ENCODE measurements at places on chromosomes 5 and 9.

DNA sequence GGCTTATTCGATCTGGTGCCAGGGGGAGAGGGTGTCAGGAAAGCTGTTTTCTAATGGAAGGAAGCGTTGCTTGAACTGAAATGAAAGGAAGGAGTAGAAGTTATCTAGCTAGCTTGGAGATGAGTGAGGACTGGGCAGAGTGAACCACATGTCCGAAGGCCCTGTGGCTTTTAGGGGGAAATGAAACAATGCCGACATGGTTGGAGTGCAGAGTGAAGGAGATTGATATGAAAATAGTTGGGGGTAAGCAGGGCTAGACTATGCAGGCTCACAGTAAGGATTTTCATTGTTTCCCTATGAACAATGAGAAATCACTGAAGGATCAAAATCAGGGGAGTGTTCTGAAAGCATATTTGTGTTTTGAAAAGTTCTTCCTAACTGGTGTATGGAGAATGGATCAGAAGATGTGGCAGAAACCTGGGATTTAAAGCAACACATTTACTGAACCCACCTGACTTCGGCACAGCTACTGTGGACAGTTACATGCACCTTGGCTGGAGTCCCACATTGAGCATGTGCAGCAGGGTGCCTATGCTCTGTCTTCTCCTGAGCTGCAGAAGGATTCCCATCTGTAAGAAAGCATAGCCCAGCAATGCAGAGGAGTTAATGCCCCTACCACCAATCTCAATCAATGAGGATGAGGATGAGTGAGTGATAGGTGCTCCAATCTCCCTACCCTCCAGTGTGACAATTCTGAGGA, 144.4 kb upstream of the TBCA start:
- no peak for DNase-seq

DNA sequence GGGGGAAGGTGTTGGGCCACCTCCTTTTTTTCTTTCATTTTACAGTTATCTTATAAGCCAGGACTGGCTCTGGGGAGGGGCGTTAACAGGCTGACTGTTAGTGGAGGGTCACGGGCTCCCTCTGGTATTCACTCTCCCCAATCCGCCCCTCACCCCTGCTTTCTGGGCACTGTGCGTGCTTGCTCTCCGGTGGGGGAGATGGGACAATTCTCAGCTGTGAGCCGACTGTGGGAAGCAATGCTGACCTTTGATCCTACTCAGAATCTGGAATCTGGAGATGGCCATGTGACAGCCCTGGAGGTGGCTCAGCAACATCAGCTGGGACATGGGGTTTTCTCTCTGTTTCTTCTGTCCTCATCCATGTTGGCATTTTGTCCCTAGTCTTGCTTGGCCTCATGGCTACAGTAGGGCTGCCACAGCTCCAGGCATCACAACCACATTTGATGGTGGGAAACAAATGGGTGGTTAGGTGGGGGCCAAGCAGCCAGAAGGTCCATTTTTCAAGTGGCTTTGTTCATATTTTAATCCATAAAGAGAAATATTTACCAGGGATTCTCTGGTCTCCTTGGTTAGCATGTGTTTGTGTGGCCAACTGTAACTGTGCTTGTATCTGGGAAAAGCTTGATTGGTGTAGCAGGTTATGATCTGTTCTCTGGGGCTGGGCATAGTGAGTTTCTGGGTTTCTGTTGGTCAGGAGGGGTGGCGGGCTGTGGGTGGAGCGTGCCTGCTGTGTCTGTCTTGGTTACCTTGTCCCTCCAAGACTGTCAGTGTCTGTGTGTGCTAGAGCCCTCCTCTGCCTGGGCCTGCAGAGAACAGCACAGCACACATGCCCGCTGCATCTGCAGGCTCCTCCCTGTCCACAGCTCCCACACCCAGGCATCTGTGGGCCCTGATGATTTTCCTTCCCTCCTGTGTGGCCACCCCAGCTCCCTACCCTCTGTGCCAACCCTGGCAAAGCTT, 12.4 kb downstream of the WNK2 start:
- no peak for DNase-seq

DNA sequence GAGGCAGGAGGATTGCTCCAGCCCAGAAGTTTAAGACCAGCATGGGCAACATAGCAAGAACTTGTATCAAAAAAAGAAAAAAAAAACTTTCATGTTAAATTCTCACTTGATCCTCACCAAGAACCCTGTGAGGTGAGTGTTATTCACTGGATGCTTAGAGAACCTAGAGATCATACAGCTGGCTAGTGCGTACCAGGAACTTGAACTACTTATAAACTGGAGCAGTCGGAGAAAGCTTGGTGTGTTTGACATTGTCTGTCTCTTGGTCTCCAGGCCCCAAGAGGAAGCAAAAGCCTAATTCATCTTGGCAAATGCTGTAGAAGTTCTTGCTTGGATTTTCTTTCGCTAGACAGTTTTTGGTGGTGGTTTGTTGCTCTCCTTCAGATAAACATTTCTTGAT, 18.1 kb downstream of the TJP2 start:
- no peak for DNase-seq

DNA sequence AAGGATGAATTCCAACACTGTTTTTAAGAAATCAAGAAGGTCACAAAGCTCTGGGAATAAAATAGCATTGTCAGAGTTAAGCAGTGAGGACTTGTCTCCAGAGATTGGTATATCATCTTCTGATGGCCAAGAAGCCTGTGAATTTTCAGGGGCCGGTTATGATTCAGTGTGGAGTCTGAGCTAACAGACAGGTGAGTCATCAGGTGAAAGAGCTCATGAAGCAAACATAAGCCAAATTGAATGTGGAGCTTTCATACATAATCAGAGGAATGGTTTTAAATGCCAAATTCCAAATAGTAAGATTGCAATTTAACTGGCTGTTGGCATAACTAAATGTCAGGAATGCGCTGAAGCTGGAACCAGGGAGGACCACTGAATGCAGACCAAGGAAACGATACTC, 494.2 kb downstream of the MTRR start:
- no peak for DNase-seq

- no peak for DNase-seq
Measured at GRCh38 chr5:155768332-155768731, 558.6 kb upstream of the SGCD start.

DNA sequence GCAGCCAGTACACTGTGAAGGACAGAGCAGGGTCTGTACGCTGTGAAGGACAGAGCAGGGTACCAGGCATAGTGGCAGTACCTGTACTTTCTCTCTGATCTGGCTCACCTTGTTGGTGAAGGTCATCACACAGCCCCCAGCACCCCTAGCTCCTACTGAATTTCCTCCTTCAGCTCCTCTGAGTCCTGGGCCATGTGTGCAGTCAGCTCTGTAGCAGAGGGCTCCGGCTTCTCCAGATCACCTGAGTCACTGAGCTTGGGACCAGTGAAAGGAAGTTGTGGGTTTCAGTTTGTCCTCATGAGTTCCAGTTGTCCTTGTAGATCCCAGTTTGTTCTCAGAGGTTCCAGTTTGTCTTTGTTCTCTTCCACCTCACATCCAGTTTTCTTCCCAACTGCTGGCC, 5.5 kb downstream of the NUDT2 start:
- no peak for DNase-seq

- DNase-seq, result no peak
Measured at GRCh38 chr5:141722266-141722665, 40.2 kb upstream of the ARAP3 start.

- no peak for DNase-seq
Measured at GRCh38 chr5:27341342-27341741, 303.0 kb upstream of the CDH9 start.

GRCh38 chr5:37428044-37428443, 48.9 kb downstream of the WDR70 start:
- DNase-seq, result no peak

Data from tibial artery (tissue), 4 donors.